Frontal cortex (tissue), 4 donors: ENCODE measurements at places on chromosomes 2 and 18.
A peak's percentile ranks its signal among the peaks of the same experiment; 100 is the strongest.

GRCh38 chr2:80326214-80326613 is 21.7 kb upstream of the LRRTM1 start:
- DNase-seq = no peak

DNA sequence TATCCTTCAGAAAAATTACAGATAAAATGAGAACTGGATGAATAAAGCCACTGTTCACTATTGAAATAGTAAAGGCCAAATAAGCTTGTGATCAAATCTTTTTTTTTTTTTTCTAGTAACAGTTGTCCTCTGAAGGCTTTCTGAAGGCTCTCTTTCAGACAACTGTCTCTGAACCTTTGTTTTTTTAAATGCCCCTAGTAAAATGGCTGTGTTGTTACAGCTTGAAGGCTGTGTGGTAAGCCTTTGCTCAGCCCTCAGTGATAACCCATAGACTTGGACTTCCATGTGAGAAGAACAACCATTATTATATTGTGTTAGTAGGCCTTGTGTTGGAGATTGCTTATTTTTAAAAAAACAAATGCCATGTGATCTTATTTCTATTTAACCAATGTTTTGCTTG is 17.6 kb downstream of the FMNL2 start:
- no peak for DNase-seq

- no peak for DNase-seq
Measured at GRCh38 chr18:35983818-35984217, 11.3 kb downstream of the RMP24 start.

GRCh38 chr2:31654241-31654640 is 73.5 kb upstream of the SRD5A2 start:
- peak; percentile 5 for DNase-seq
